IMR-90 (cell line): ENCODE measurements at places on chromosomes 12 and 14. TPM values are rescaled to one million over a fixed set of nuclear protein-coding genes. Genes with fewer than 3 reads are reported as not detected.

The FGF23 gene
- polyA plus RNA-seq, result not detected in 2 replicates

The RAB5B gene
- 85.6 and 99.2 TPM in 2 replicates for polyA plus RNA-seq

The PYGL gene
- 49.4 and 52.3 TPM in 2 replicates for polyA plus RNA-seq

The TCL1B gene
- polyA plus RNA-seq, result not detected in 2 replicates

The TEX52 gene
- not detected in 2 replicates for polyA plus RNA-seq

The SYNDIG1L gene
- not detected in 2 replicates for polyA plus RNA-seq

The ZNF10 gene
- polyA plus RNA-seq, result 3.3 and 4.1 TPM in 2 replicates

The PLEKHG7 gene
- not detected in 2 replicates for polyA plus RNA-seq

The IRAK4 gene
- polyA plus RNA-seq, result 8.8 and 12.6 TPM in 2 replicates

The A2M gene
- 3.2 and 3.6 TPM in 2 replicates for polyA plus RNA-seq

The FAIM2 gene
- 5.0 and 5.3 TPM in 2 replicates for polyA plus RNA-seq

The GLIPR1L1 gene
- polyA plus RNA-seq, result not detected in 2 replicates

The ISM2 gene
- 0.12 and 0.19 TPM in 2 replicates for polyA plus RNA-seq

The PLA2G1B gene
- not detected in 2 replicates for polyA plus RNA-seq
